ENCODE measurements at places on chromosomes 3 and 15.

DNA sequence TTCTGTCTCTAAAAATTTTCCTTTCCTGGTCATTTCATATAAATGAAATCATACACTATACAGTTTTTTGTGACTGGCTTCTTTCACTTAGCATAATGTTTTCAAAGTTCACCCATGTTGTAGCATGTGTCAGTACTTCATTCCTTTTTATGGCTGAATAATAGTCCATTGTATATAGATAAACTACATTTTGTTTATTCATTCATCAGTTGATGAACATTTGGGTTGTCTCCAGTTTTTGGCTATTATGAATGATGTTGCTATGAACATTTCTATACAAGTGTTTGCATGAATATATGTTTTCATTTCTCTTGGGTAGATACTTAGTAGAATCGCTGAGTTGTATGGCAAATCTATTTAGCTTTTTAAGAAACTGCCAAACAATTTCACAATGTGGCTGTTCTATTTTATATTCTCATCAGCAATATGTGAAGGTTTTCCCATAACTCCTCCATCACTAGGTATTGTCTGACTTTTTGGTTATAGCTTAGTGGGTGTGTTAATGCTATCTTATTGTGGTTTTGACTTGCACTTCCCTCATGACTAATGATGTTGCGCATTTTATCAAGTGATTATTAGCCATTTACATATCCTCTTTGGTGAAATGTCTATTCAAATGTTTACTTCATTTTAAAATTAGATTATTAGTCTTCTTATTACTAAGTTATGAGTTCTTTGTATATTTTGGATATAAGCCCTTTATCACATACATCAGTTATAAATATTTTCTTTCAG, 21.7 kb upstream of the AP4E1 start:
- no peak for DNase-seq

DNA sequence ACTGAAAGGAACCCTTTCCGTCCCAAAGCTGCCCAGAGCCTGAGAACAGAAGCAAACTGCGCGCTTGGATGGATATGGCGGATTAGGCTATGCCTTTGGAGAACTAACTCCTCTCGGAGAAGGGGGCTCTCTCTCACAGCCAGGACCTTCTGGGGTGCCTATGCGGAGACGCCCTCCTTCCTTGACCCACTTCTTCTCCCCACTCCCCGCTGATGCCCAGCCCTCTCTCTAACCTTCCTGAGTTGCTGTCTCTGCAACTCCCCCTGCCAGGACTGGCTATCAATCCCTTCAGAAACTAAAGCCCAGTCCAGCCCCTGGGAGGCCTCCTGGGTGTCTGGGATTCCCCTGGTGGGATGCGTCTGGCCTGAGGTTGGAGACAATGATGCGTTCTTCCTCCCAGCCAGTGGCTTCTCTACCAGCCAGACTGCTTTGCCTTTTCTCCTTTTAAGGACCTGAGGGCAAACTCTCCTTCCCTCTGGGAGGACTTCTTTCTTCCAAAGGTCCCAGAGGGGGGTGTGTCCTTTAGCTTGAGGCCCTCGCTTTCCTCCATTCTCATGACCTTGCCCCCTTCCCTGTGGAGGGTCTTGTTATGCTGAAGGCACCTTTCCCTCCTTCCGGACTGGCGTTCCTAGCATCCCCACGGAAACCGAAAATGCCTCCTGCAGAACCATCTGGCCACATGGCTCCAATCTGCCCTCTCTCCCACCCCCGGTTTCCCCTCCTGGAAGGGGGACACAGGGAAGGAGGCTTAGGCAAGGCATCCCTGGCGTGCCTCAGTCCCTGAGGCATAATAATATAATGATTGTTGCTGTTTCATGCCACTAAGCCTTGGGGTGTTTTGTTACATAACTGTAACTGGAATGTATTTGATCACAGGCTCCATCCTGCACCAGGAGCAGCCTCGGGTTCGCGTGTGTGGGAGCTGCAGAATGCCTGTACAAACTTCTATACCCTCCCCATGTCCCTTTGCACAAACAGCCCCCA, 63.4 kb upstream of the C15orf39 start:
- peak; percentile 65 for DNase-seq

- no peak for DNase-seq
Measured at GRCh38 chr15:88623061-88623460, 1.9 kb downstream of the AEN start.

DNA sequence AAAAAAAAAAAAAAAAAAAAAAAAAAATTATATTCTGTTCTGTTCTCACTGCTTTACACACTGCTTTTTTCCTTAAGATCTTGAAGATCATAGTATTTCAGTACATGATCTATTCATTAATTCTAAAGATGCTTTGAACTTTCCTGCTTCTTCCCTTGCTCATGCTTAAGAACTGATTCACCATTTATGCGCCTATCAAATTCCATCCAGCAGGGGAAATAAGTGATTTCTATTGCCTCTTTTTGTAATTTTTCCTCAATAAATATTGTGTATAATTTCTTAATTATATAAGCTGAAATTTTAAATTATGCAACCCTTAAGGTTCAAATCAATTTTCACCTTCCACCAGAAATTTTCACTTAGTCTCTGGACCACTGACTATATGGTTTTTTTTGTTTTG, 10.6 kb downstream of the DENND6A start:
- DNase-seq = no peak

GRCh38 chr3:151839313-151839631, 25.4 kb downstream of the AADAC start:
- no peak for DNase-seq

DNA sequence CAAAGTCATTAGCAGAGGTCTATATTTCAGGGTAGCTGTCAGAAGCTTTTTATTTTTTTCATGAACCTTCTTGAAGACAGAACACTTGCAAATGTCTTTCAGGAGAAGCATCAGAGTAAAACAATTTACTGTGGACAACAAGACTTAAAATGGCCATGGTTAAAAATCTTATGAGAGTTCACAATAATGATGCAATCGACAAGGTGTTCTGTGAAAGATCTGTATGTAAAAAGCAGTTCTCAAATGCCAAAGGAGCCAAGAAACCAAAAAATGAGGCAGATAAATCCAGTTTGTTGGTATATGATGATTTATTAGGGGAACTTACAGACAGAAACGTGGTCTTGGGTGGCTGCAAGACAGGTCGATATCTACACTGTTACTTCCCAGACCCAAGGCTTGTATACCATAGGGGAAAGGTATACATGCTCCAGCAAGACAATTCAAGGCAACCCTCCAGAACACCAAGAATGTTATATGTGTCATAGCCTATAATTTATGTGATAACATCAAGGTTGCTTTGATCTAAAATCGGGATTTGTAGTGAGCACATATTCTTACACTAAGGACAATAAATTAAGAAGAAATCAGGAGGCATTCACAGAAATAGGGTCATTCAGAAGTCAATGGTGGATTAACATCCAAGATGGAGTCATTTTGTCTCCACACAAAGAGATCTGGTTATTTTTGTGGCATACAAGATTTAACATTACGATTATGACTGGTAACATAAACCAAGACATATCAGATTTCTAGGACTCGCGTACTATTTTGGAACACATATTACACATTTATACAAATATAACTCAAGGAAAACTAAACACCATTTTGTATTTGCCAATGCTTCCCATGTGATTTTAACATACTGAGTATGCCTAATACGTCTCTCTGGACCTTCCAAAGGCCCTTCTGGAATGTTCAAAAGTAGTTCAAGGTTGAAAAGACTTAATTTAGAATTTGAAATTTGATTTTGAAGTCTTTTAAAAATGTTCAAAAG, 316.4 kb downstream of the THSD4 start:
- no peak for DNase-seq
